Stimulated activated CD4-positive, alpha-beta T cell treated with anti-CD3 and anti-CD28 coated beads, Interleukin-4, amount 100 ng/mL, for 4 hours (primary cell): ENCODE measurements at places on chromosomes 1 and 21.

DNA sequence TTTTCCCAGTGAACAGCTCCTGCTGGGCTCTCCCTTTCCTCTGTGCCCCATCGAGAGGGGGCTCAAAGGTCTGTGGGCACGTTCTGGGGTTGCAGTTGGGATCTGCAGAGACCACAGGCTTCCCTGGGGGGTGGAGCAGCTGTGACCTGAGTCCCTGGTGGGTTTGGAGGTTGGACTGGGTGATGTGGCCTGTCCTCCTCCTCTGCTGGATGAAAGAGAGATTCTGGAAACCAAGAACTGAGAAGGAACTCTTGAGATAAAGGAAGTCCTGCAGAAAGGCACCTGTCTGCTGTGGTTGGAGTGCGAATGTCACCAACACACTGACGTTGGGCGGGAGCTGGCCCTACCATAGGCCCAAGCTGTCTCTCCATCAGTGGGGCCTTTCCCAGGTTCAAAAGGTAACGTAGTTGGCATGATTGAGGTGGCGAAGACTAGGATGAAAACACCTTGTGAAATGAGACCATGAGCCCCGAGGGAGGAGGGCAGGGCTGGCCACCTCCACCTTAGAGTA lies 35.8 kb upstream of the ETV3 start:
- DNase-seq, result no peak

- DNase-seq, result peak; percentile 59
Measured at GRCh38 chr1:156848461-156849150, 10.3 kb downstream of the INSRR start.

DNA sequence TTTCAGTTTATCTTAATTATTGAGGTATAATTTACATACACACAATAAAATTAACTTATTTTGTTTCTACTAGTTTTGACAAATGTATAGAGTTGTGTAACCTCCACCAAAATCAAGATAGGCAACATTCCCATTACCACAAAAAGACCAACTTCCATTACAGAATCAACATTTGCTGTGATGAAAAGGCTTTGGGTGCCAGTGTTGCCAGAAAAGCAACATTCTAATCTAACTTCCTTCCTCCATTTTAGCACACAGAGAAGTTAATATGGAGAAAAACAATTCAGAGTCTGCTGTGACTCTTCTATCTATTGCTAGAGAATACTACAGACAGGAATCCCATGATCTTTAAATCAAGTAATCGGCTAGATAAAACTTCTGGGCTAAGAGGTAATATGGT lies 245.3 kb downstream of the RERE start:
- DNase-seq, result no peak

DNA sequence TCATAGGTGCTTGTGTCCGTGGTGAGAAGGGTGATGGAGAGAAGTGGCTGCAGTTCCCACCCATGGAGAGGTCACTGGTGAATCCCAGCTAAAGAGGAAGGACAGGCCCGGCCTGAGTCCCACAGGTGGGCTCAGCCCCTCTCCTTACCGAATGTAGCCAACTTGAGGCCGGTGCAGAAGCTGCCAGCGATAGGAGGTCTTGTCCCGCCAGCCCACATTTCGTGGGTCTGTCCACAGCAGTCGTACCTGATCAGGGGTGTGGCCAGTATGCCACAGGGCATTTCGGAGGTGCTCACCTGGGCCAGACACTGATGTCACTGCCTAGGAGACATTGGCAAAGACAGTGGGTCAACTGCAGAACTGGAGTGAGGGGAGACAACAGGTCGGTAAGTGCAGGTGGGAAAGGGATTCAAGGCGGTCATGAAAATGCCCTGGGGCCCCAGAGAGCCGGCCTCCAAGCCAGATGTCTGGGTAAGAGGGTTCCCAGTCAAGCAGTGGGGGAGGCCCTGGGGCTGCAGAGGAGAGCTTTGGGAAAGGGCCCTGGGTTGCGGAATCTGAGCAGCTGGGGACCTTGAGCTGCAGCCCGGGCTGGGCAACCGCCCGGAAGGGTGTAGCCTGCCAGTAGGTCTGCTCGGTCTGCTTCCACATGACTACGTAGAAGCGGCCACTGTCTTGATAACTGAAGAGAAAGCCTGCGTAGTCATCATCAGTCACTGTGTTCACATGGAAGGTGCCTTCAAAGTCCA lies 10.6 kb downstream of the THBS3 start:
- DNase-seq, result no peak

DNA sequence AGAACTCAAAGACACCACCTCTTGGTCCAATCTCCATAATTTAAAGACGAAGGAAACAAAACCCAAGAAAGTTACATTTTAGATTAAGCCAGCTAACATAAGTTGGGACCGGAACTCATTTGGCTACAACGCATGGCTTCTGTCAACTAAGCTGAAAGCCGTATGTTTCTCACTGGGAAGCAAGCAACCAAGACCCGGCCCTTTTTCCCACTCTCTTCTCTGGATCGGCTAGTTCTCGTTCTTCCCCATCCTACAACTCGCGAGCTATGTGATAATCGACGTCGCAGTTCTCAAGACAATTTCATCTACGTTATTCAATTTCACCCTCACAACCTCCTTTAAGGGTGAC lies 601 bp downstream of the CCT8 start:
- no peak for DNase-seq

GRCh38 chr1:160134791-160135572 lies 16.4 kb upstream of the ATP1A4 start:
- DNase-seq, result no peak

DNA sequence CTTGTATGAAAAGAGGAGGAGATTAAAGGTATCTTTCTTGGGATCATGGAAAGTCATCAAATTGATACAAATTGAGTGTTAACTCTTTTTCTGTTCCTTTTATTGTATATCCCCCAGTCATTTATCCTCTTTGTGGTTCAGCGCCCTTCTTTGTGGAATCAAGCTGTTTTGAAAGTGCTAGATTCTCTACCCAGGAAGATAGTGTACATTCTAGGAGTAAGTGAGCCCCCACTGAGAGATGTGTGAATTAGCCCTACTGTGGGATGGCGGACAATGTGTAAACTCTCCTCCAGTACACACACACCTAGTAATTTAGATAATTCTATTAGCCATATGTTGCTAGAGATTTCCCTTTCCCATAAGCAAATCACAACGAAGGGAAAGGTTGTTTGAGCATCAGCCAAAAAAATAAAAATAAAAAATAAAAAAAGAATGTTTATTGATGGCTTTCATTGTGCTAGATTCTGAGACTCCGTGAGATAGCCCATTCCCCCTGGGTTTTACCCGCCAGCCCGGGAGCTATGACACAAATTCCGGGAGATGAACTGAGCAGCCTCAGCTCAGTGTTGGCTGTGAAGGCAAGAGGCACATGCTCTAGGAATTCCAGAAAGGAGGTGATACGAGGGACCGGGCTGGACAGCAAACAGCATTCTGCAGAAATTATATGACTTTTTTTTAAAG lies 378.4 kb upstream of the RUNX1 start:
- no peak for DNase-seq

DNA sequence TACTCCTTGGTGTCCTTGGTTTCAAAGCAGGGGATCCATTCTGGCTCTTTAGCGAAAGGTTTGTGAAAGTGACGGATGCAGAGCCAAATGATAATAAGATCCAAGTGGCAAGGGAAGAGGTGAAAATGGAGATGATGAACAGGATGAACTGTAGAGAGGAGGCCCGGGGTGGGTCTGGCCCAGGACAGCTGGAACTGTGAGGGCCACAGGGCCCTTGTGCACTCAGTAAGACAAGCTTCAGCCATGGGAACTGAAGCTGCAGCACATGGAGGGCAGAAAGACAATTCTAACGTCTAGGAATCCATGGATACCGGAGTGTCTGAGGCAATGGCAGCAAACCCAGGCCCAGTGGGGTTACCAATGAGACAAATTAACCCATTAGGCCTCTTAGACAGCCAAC lies 4.8 kb downstream of the KCNA2 start:
- no peak for DNase-seq

GRCh38 chr1:236099355-236099974 lies 34.6 kb upstream of the NID1 start:
- no peak for DNase-seq

DNA sequence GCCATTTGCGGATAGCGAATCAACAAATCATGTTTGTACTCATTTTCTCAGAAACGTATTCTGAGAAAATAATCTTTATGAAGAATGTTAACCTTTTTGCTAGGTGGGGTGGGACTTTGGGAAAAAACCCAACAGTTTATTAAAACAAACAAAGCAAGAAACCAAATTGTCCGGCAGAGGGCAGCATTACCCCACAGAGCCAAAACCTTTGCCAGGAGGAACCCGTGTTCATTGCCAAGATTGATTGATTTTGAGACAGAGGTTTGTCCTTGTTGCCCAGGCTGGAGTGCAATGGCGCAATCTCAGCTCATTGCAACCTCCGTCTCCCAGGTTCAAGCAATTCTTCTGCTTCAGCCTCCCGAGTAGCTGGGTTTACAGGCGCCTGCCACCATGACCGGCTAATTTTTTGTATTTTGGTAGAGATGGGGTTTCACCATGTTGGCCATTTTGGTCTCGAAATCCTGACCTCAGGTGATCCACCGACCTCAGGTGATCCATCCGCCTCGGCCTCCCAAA lies 70.8 kb upstream of the RHOU start:
- DNase-seq, result peak; percentile 74

DNA sequence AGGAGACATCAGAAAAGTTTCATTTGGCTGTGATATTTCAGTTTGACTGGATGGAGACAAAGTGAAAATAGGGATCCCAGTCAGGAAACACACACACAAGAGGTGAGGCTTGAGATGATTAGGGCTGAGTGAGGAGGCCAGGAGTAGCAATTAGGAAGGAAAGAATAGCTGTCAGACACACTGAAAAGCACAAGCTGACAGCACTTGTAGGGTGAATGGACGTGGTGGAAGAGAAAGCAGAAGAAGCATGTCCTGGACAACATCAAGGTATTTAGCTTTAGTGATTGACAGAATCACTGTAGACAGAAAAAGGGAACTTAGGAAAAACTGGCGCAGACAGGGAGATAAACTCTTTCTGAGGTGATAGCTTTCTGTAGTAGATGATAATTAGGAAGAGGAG lies 347.7 kb downstream of the TGFB2 start:
- DNase-seq, result no peak

- no peak for DNase-seq
Measured at GRCh38 chr21:41133874-41134522, 34.0 kb upstream of the BACE2 start.

DNA sequence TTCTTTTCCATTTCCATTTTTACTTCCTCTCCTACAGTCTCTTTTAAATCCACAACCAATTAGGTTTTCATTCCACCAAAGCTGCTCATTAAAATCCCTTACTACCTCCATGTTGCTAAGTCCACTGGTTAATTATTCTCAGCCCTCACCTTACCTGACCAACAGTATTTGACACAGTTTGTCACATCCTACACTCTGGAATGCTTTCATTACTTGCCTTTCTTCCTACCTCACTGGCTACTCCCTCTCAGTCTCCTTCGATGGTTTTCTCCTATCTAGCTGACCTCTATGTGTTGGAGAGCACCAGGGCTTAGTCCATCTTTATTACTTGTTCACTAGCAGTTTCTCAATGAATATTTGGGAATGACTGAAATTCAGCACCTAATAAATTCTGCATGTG lies 78.6 kb downstream of the NME7 start:
- no peak for DNase-seq

- no peak for DNase-seq
Measured at GRCh38 chr1:87757676-87758075, 429.0 kb downstream of the LMO4 start.

DNA sequence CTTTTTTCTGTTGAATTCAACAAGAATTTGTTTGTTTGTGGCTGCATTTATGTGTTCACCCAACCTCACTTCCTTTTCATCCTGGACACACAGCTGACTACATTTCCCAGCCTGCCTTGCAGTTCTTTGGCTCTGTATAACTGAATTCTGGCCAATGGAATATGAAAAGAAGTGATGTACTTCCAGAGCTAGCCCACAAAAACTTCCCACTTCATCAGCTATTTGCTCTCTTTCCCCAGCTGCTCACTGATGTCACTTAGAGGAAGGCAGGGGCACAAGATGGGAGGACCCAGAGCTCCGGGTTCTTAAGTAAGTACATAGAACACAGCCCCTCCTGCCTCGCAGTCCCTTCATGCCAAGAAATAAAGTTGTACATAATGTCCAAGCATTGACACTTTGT lies 235.0 kb upstream of the FGGY start:
- no peak for DNase-seq
